Fibroblast of skin of right biceps (primary cell): ENCODE measurements at places on chromosomes 11 and 22.

GRCh38 chr11:79626135-79627075 is 185.6 kb upstream of the TENM4 start:
- peak; percentile 29 for DNase-seq

- DNase-seq: peak; percentile 64
Measured at GRCh38 chr11:78156127-78156844, 16.9 kb upstream of the ALG8 start.

GRCh38 chr11:118846181-118846935 is 37.3 kb upstream of the CXCR5 start:
- DNase-seq: no peak

DNA sequence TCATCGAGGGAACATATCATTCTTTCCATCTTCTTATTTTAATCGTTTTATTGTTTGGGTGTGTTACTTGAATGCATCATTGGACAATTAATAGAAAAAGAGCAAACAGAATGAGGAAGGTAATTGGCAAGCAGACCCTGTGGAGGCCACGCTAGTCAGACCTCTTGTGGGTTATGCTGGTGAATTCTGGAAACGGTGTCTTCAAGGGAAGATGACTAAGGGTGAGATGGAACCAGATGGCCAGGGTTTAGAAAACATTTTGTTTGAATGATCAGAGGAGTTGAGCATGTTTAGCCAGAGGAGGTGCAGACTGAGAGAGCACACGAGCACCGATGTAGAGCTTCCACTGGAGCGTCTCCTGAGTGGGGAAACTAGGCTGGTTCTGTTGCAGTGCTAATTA is 8.5 kb downstream of the ST14 start:
- peak; percentile 32 for DNase-seq

DNA sequence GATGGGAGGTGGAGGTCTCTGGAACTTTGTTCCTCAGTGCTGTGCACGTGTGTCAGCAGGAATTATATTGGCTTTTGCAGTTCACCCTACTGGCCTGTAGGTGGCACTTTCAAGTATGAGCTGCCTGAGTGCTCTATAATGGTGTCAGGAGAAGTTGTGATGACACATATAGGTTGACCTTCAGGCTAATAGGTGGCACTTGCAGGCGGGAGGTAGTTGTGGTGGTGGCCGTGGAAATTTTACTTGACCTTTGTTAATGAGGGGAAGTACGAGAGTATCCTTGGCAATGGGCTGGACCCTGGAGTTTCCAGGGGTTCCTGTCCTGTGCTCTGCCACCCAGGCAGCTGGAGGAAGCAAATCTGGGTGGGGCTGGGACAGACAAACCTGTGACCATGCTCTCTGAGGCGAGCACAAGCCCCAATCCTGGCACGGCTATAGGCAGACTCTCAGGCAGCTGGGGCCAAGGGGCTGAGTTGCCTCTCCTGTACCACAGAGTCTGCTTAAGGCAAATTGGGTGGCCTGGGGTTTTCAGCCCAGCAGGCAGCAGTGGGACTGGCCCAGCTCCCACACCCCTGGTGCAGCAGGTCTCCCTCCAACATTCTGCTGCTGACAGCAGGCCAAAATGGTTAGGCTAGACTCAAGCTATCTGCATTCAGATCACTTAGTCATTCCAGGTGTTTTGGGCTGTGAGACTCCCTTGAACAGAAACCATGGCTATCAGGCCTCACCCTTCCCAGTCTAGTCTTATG is 147.5 kb upstream of the CTSC start:
- peak; percentile 38 for DNase-seq

GRCh38 chr11:133832096-133832990 is 13.0 kb downstream of the SPATA19 start:
- no peak for DNase-seq
